AG08395 (cell line): ENCODE measurements at places on chromosomes 3 and 15.
A peak's percentile ranks its signal among the peaks of the same experiment; 100 is the strongest.

GRCh38 chr15:48962662-48963523 lies 826 bp downstream of the SHC4 start:
- DNase-seq, result peak; percentile 18

GRCh38 chr15:77507911-77508310 lies 87.2 kb downstream of the HMG20A start:
- peak; percentile 66 for DNase-seq

DNA sequence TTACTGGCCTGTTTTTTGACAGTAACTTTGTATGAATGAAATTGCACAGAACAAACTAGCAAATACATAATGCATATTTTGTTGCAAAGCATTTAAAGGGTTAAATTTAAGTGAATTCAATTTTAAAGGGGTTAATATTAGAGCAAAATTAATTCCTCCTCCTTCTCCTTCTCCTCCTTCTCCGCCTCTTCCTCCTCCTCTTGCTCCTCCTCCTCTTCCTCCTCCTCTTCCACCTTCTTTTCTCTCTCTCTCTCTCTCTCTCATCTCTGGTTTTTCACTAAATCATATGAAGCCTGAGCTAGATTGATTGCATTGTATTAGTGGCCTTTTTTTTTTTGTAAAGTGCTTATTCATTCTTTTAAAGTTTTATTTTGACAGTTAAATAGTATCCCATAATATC lies 154.5 kb downstream of the THRB start:
- DNase-seq, result no peak

- no peak for DNase-seq
Observed at GRCh38 chr15:65254356-65254755, 32.3 kb downstream of the PARP16 start.

GRCh38 chr3:6022621-6023020 lies 835.1 kb downstream of the EDEM1 start:
- no peak for DNase-seq

DNA sequence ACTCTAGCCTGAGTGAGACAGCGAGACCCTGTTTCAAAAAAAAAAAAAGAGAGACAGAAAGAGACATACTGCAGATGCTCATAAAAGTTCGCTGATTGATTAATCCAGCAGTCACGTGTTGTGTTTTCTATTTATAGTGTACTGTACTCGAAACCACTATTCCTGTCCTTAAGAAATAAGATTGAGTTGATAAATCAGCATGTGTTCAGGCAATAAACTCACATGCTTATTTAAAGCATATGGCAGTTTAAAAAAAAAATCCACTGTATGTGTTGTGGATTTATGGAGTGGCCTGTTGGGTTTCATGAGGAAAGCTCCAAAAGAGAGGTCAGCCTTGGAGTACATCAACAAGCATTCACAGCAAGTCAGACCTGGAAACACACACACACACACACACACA lies 17.7 kb downstream of the RPL22L1 start:
- DNase-seq, result no peak

DNA sequence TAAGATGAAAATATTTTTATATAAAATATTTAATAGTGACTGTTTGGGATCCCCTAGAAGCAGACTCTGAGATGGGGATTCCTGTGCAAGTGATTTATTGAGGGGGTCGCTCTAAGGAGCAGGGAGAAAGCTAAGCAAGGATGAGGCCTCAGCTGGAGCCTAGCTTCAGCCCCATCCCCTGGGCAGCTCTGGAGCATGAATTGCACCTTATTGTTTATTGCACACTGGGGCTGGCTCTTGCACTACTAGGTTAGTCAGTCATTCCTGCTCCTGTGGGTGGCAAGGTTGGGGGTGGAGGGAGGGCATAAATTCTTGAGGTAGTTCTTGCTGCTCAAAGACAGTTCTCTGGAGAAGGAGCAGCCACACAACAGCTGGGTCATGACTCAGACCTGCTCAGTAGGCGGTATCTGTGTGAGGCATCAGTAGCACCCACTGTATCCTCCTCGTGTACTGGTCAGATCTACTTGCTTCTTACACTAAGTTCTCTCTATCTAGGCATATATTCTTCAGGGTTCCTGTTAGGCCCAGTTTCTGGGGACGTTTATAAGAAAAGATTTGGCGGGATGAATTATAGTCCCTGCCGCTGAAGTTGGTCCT lies 27.2 kb upstream of the TNFSF10 start:
- DNase-seq, result peak; percentile 88

- DNase-seq, result no peak
Observed at GRCh38 chr15:91075739-91076138, 24.3 kb upstream of the SV2B start.
